ENCODE measurements at places on chromosomes 6 and 20.
A peak's percentile ranks its signal among the peaks of the same experiment; 100 is the strongest.

GRCh38 chr6:53651205-53651763, 14.3 kb downstream of the KLHL31 start:
- peak; percentile 67 for DNase-seq

GRCh38 chr6:35468980-35469750, 964 bp downstream of the RPL10A start:
- no peak for DNase-seq

GRCh38 chr20:16428112-16428511, 145.1 kb downstream of the KIF16B start:
- DNase-seq: no peak

GRCh38 chr6:53822401-53823125, 27.8 kb downstream of the LRRC1 start:
- DNase-seq: no peak

- DNase-seq: no peak
These were observed 110.0 kb upstream of the SSTR4 start for GRCh38 chr20:22924949-22925612.

DNA sequence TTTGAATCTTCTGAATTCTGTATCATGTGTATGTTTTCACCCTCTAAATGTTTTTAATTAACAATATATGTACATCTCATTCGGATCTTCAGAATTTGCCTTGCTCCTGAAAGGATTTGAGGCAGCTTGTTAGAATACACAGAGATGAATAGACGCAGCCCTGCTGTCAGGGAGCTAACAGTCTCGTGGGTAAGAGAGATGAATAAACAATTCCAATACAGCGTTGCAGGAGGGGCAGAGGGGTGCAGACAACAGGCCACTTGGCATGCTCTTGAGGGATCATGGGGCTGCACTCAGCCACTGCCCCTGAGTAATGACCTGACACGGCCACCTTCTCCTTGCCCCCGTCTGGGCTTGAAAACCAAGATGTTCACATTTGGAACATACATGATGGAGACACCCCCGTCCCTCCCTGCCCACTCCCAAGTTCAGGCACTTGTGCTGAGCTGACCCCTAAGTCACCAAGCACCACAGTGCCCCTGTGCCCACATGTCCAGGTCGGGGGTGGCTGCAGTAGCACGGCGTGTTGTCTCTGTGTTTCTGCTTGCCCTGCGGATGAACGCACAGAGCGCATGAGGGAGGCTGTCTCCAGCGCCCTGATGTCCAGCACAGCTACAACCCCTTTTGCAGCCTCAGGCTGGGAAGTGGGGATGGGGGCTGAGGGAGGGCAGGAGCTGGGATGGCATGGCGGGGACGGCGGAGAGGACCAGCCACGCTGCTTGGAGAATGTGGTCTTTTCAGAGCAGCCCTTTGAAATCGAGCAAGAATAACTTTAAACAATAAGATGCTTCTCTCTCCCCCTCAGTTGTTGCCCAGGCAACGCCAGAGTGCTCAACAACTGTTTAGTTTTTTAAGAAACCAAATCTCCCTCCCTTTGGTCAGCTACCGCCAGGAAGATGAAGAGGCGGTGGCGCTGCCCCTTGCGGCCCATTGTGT, 33.0 kb upstream of the CDH22 start:
- no peak for DNase-seq

DNA sequence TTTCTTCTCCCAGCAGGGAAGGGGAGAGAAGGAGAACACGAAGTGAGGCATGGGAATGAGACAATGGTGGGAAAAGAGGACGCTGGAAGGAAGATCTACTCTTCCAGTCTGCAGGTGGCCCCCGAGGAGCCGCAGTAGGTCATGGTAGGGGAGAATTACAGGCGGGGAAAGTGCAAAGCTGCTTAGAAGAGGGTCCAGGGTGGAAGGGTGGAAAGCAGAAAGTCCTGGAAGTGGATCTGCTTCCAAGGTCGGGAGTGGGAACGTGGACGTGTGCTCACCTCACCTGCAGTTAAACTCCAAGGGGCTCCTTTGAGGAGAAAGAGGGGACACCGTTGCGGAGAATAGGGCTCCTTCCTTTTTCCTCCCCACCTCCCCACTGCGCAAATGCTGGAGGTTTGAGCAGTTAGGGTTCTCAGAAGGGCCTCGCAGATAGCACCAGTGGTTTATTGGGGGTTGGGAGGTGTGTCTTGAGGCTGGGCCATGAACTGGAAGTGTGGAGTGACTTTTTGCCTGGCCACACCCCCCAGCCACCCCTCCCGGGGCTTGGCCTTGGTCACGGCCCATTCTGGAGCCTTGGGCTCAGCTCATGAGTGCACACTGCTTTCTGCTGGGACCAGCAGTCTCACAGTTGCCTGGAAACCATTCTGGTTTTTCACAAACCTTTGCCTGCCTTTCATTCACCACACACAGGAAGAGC, 100.4 kb upstream of the MLN start:
- no peak for DNase-seq

- peak; percentile 39 for DNase-seq
These were observed 4.0 kb downstream of the CITED2 start for GRCh38 chr6:139370283-139370998.

All from NCI-H446 treated with DMSO at 0.1 percent for 48 hours (cell line).